MCF 10A (cell line): ENCODE measurements at places on chromosomes 12 and 14. TPM values are rescaled to one million over a fixed set of nuclear protein-coding genes. Genes with fewer than 3 reads are reported as not detected.

PTHLH gene
- total RNA-seq, result 3.8 and 5.4 TPM in 2 replicates

KIF26A gene
- total RNA-seq, result 0.26 and 0.39 TPM in 2 replicates

CLEC14A gene
- total RNA-seq, result not detected in 2 replicates

PLEKHG3 gene
- 52.9 and 72.8 TPM in 2 replicates for total RNA-seq

ASB2 gene
- total RNA-seq, result not detected in 2 replicates

PIANP gene
- total RNA-seq, result not detected in 2 replicates

MYH6 gene
- not detected in 2 replicates for total RNA-seq

ANKRD33 gene
- not detected in 2 replicates for total RNA-seq

KLHL42 gene
- total RNA-seq, result 32.5 and 37.6 TPM in 2 replicates

ALDH6A1 gene
- total RNA-seq, result 22.4 and 28.9 TPM in 2 replicates

NPFF gene
- total RNA-seq, result not detected in 2 replicates

SERPINA3 gene
- total RNA-seq, result 44.5 and 54.5 TPM in 2 replicates

CCDC38 gene
- total RNA-seq, result 0.12 TPM in 1 of 2 replicates, not detected in the other

TAS2R30 gene
- 1.9 and 2.1 TPM in 2 replicates for total RNA-seq

GARIN6 gene
- not detected in 2 replicates for total RNA-seq

KLRG1 gene
- total RNA-seq, result 1.7 and 1.9 TPM in 2 replicates

STRAP gene
- total RNA-seq, result 203 and 233 TPM in 2 replicates

LARP4 gene
- 73.6 and 78.8 TPM in 2 replicates for total RNA-seq

HOXC4 gene
- 1.7 and 1.8 TPM in 2 replicates for total RNA-seq

NEUROD4 gene
- not detected in 2 replicates for total RNA-seq

CLEC1A gene
- total RNA-seq, result not detected in 2 replicates

POTEG gene
- not detected in 2 replicates for total RNA-seq

CACNA1C gene
- total RNA-seq, result not detected in 2 replicates

CFAP54 gene
- total RNA-seq, result 0.56 and 1.1 TPM in 2 replicates

SLC41A2 gene
- 14.6 and 15.9 TPM in 2 replicates for total RNA-seq

ATXN7L3B gene
- 21.1 and 28.2 TPM in 2 replicates for total RNA-seq

SERPINA12 gene
- not detected in 2 replicates for total RNA-seq

CKAP4 gene
- 101 and 118 TPM in 2 replicates for total RNA-seq

EPYC gene
- not detected in 2 replicates for total RNA-seq

GALNT9 gene
- 3.2 and 4.4 TPM in 2 replicates for total RNA-seq

OTOGL gene
- not detected in 2 replicates for total RNA-seq

GLIPR1L2 gene
- 0.23 TPM in 1 of 2 replicates, not detected in the other for total RNA-seq

GPD1 gene
- 0.37 and 0.74 TPM in 2 replicates for total RNA-seq

RND1 gene
- 1.0 and 1.2 TPM in 2 replicates for total RNA-seq

WIF1 gene
- total RNA-seq, result not detected in 2 replicates

STAB2 gene
- not detected in 2 replicates for total RNA-seq

KRT73 gene
- not detected in 2 replicates for total RNA-seq

LRRIQ1 gene
- 0.70 and 1.5 TPM in 2 replicates for total RNA-seq

TAS2R42 gene
- not detected in 2 replicates for total RNA-seq

OR4K15 gene
- not detected in 2 replicates for total RNA-seq

HEATR5A gene
- total RNA-seq, result 23.1 and 26.2 TPM in 2 replicates

INHBE gene
- 2.1 and 5.0 TPM in 2 replicates for total RNA-seq

IL31 gene
- not detected in 2 replicates for total RNA-seq

KRT79 gene
- not detected in 2 replicates for total RNA-seq

NKX2-8 gene
- 4.8 and 5.5 TPM in 2 replicates for total RNA-seq

RGS6 gene
- total RNA-seq, result not detected in 2 replicates

RARG gene
- total RNA-seq, result 30.9 and 43.7 TPM in 2 replicates

NANOG gene
- total RNA-seq, result not detected in 2 replicates

PIGH gene
- total RNA-seq, result 13.8 and 18.9 TPM in 2 replicates

CELA1 gene
- total RNA-seq, result not detected in 2 replicates

GLT1D1 gene
- total RNA-seq, result not detected in 2 replicates

EML5 gene
- total RNA-seq, result 0.37 and 0.54 TPM in 2 replicates

FAM186B gene
- 0.30 and 0.64 TPM in 2 replicates for total RNA-seq

SERPINA5 gene
- total RNA-seq, result 0.35 TPM in 1 of 2 replicates, not detected in the other

GPR162 gene
- not detected in 2 replicates for total RNA-seq

FITM1 gene
- total RNA-seq, result 0.47 TPM in 1 of 2 replicates, not detected in the other
